Iris pigment epithelial cell (primary cell): ENCODE measurements at places on chromosomes 3 and 15.

DNA sequence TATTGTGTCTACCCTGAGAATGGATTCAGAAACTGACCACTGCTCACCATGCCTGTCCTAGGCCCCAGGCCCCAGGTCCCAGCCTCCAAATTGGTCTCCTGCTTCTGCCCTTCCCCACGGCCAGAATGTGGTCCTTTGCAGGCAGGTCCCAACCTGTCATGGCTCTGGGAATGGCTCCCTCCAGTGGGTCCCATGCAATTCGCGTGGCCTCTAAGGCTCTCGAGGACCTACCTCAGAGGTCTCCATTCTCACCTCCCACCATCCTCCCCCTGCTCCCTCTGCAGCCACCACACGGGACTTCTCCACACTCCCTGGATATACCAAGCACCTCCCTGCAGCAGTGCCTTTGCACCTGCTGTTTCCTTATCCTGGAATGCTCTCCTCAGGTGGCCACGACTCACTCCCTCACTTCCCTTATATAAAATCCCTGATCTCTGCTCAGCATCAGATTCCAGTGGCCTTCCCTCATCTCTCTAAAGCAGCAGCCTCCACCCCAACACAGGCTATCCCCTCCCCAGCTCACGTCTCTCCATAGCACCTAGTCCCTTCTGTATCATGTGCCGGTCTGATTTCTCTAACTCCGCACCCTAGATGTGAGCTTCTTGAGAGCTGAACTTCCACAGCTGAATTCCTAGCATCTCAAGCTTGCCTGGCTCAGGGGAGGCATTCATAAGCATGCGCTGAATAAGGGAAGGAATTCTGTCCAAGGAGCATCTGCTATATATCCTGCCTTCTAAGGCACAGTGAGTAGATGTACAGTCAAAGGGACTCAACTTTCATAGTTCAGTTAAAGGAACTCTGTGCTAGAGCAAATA lies 56.9 kb downstream of the ARRDC4 start:
- DNase-seq: no peak

DNA sequence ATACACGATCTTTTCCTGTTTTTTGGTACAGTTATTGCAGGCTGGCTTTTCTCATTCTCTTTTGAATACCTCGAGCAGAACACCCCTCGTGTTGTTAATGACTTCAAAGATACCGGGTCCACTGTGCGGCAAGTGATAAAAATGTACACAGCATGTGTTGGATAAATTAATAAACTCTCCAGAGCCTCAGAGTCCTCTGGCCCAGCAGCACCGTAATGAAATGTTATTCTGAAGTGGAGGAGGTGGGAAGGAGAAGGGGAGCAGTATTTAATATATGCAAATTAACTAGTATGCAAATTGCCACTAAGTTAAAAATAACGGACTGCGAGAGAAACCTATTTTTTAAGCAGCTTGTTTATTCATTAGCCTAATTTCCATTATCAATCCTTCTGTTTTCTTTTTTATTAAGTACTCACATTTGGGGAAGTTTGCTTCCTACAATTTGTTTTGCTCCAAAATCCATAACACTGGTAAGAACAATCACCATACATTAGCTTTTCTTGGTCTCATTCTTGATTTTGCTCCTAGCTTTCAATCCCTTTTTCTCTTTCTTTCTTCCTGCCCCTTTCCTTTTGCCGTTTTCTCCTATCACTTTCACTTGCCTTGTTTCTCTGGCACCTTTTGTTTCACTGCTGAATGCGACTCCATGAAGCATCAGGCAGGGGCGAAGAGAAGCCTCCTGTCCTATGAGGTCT lies 462.3 kb upstream of the PPP2R3A start:
- no peak for DNase-seq

DNA sequence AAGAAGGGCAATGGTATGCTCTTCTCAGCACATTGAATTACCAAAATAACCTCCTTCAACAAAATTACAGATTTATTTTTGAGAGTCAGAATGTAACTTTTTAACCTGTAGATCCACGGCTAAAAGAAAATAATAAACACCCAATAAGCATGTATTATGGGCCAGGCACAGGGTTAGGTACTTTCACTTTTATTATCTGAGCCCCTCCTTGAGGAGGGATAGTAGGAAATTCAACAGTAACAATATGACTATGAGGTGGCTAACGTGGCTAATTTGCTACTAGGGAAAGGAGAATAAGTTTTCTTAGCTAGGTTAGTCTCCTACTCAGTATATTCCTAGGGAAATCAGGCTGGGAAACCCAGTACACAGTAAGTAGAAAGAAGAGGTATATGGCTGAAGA lies 306.9 kb downstream of the GAP43 start:
- no peak for DNase-seq

- no peak for DNase-seq
Measured at GRCh38 chr3:99634881-99635280, 3.5 kb upstream of the COL8A1 start.

- DNase-seq: no peak
Measured at GRCh38 chr3:27160146-27160545, 209.0 kb downstream of the NEK10 start.

GRCh38 chr3:132448216-132448961 lies 31.1 kb downstream of the DNAJC13 start:
- peak; percentile 70 for DNase-seq

GRCh38 chr15:40313531-40314398 lies 6.0 kb upstream of the PLCB2 start:
- no peak for DNase-seq

DNA sequence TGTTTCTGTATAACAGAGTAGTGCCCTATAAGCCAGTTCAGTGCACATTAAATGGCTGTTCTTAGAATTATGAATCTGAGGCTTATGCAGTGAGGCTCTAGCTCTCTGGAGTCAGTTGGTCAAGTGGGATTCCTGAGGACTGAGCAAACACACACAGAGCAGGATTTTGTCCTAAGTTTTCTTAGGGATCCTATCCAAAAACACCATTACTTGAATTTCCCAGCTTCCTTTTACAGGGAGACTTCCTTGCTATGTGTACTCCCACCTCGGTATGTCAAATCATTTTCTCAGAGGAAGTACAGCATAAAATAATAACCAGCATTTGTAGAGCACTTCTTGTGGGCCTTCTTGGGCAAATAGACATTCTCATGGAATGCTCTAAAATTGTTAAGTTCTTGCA lies 63.1 kb upstream of the GOLGA6B start:
- DNase-seq: peak; percentile 20

DNA sequence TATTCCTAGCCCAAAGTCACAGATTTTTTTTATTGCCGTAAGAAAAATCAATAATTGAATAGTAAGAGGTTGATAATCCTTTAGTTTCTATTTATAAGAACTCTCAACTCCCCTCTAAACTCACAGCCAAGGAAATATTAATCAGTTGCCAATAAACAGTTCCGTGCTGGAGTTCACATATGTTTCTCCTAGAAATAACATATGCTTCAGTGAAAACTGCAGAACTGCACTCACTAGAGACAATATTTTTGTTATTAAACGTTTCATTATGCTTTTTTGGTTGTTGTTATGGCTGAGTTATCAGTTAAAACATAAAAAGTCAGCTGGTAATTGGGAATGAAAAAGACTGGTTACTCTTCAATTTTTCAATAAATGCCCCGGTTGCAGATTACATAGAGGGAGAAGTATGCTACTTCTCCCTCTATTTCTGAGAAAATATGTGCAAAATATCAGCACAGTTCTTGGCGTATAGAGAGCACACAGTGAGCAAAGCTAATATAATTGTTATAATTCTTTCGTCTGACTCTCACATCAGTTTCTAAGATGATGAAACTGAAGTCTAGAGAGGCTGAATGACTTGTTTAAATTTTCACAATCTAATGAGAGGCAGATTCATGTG lies 781.2 kb upstream of the GRM7 start:
- DNase-seq: no peak

- no peak for DNase-seq
Measured at GRCh38 chr15:91290553-91290952, 190.5 kb downstream of the SV2B start.

DNA sequence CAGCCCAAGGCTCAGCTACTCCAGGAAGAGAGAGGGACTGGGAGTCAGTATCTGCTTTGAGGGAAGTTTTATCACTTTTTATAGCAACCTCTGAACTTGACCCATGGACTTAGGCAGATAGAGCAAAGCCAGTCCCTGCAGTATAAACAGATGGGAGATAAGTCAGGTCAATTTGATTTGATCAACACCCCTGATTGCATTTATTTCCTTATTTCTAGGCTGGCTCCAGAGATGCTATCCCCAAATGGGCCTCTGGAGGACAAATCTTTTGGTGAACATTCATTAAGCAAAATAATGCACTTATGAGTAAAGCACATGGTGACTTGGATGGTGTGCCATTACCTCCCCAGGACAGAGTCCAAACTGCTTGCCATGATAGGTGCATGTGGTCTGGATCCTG lies 8.9 kb upstream of the IDH3A start:
- DNase-seq: no peak

DNA sequence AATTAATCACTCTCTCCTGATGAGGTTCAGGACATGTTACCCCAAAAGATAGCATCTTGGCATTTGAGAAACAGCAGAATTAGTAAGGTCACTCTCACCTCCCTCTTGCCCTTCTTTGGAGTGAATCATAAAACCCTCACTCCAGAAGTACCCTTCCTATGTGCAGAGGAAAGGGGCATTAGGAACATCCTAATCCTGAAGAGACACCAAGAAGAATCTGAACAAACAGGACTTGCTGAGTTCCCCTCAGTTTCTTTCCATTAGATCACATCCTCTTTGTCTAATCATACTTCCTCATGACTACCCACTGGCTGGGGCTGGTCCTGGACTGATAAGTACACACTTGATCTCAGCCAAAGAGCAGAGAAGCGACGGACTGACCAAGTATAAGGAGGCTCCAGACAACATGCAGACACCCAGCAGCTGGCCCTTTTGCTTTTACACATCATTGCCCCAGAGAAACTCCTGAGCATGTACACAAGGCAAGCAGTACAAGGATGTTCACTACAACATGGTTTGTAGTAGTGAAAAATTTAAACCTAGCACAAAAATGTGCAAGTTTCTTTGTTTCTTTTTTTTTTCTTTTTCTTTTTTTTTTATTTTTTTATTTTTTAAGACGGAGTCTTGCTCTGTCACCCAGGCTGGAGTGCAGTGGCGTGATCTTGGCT lies 15.0 kb upstream of the TM6SF1 start:
- peak; percentile 91 for DNase-seq
